ENCODE measurements at places on chromosomes 16 and 17.

DNA sequence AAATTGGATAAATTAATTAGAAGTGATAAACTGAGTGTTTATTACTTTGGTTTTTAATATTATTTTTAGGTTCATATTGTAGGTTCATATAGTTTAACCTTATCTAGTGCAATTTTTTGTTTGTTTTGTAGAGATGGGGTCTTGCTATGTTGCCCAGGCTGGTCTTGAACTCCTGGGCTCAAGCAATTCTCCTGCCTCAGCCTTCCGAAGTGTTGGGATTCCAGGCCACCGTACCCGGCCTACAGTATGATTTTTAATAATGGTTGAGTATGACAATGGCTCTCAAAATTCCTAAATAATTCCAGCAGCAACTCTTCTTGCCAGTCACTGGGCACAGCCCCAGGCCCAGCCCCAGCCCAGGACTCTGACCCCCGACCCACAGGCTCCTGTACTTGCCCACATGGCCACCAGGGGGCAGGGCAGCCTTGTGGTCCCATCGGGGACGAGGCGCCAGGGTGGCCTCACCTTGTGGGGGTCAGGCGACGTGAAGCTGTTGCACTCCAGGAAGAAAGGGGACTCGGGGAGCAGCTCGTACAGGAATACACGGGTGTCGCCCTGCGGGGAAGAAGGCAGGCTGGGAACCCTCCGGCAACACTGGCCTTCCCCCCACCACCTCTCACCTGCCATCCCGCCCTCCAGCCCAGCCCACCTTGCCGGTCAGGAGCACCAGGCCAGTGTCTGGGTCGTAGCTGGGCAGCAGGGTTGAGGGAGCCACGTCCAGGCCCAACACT, 7.9 kb upstream of the PAM16 start:
- no peak for DNase-seq

GRCh38 chr17:50280068-50280467, 5.8 kb downstream of the TMEM92 start:
- DNase-seq: no peak

GRCh38 chr17:28950752-28951427, 428 bp downstream of the PHF12 start:
- no peak for DNase-seq

- no peak for DNase-seq
These were observed 51.9 kb downstream of the SLFN5 start for GRCh38 chr17:35294756-35295155.

DNA sequence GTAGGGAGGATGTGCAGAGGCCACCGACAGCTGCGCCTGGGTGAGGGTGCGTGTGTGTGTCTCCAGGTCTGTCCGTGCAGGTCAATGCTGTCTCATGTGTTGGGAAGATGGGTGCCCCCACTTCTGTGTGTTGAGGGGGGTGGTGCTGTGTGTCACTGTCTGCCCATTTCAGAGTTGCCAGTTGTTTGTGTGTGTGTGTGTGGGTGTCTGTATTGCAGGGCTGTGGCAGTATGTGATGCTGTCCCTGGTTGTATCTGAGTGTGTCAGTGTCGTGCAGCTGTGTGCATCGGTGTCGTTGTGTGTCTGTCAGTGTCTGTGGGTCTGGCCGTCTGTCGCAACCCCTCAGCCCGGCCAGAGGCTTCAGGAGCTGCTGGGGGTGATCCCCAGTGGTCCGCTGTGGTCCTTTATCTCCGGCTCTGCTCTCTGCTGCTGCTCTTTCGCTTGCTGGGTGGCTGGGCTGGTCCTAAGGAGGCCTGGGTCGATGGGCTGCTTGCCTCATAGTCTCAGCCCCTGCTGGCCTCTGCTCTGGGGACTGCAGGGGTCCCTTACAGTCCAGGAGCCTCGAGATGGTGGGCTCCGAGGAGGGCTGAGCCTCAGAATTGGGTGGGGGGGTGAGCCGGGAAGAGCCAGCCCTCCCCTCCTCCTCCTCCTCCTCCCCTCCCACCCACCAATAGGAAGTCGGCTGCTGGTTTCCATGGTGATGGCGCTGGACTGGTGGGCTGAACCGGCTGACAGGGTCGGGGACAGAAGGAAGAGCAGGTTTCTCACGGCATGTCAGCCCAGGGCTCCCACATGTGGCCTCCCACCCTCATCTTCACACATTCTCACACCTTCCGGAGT, at the start of gene TSPOAP1:
TSS of gene TSPOAP1 (minus strand) at position 601 of the 840 bp plus-strand sequence. CDS start 875 bp downstream, outside the sequence.
- no peak for DNase-seq

DNA sequence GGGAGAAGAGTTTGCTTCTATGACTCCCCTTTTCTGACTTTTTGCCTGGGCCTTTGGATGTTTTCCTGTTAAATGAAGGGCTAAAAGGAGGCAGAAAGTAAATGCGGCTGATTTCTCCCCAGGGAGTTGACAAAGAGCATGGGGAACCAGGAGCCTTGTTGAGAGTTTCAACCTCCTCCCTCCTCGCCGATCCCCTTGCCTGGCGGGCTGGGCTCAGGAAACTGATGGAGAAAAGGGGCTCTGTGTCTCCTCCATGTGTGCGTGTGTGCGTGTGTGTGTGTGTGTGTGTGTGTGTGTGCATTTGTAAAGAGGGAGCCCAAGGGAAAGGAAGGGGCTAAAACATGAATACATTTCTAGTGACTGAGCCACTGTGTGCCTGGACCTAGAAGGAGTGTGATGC, 94.5 kb downstream of the ZDHHC7 start:
- DNase-seq: no peak

- DNase-seq: no peak
These were observed 29.9 kb upstream of the FOXF1 start for GRCh38 chr16:86480444-86480843.

- DNase-seq: no peak
These were observed 175.5 kb upstream of the RBL2 start for GRCh38 chr16:53258809-53259208.

DNA sequence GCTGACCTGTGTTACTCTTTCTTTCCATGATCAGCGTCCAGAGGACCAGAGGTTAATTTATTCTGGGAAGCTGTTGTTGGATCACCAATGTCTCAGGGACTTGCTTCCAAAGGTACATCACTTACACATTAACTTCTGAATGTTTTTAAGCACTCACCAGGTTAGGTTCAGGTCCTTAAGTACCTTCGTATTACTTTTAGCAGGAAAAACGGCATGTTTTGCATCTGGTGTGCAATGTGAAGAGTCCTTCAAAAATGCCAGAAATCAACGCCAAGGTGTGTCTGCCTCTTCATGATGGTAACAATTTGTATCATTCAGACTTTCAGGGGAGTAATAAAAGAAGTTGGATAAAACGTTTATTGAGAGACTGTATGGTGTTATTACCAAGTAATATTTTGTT, 3.3 kb downstream of the HERPUD1 start:
- no peak for DNase-seq

DNA sequence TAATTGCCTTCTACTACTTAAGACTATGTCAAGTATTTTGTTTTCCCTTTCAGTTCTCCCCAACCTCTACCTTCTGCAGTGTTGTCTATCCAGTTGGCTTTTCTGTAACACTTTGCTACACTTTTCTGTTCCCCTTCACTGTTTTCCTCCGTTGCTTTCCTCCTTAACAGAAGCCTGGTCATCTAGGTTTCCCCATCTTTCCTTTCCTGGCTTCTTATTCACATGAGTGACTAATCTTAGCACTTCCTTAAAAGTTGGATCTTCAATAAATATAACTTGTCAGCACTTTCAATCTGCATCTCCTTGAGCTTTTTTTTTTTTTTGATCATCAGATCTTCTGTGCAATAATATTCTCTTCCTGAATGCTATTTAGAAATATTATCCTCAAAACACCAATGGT, 2.8 kb upstream of the SLFN11 start:
- DNase-seq: no peak

GRCh38 chr16:47777220-47777619, 316.1 kb downstream of the PHKB start:
- no peak for DNase-seq

DNA sequence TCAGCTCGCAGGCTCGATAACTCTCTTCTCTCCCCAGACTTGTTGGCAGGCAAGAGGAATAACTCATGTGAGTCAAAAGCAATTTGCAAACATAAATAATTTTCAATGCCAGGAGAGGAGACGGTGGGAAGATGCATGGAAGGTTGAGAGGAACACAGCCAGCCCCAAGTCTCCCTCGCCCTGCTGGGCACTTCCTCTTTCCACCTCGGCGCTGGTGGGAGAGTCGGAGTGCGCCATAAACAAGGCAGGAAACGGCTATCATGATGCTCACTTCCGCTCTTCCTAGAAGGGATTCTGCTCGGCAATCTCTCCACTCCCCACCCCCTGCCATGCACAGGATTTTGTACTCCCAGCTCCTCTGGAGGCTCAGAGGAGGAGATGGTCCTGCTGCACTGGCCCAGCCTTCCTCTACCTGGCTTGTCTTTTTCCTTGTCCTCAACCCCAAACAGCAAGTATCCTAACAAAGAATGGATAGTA, 13.0 kb downstream of the CBX4 start:
- no peak for DNase-seq

GRCh38 chr16:87971933-87972332, 20.7 kb downstream of the BANP start:
- no peak for DNase-seq

- DNase-seq: no peak
These were observed 14.5 kb downstream of the MAP1LC3B start for GRCh38 chr16:87406495-87407088.

- no peak for DNase-seq
These were observed 28.1 kb downstream of the VWA3A start for GRCh38 chr16:22120440-22120839.

GRCh38 chr17:48915459-48916282, 7.5 kb downstream of the UBE2Z start:
- DNase-seq: no peak
